ENCODE measurements at places on chromosomes 2 and 18.

DNA sequence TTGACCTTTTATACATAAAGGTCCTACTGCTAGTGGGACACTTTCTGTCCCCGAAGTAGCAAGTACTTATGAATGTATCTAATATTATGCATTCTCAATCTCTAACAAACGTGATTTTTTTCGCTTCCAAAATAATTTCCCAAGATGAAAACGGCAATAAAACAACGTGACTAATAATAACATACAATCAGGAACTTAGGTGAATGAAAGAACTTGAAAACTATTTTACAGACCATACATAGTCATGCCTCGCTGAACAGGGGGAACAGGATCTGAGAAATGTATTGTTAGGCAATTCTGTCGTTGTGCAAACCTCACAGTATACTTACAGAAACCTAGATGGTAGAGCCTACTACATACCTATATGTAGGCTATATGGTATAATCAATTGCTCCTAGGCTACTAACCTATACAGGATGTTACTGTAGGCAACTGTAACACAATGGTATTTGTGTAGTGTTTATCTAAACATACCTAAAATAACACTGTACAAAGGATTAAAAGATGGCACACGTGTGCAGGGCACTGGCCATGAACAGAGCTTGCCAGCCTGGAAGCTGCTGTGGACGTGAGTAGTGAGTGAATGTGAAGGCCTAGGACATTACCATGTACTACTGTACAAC lies 2.5 kb downstream of the RTN4 start:
- DNase-seq = peak; percentile 20

GRCh38 chr2:42593282-42593681 lies 24.9 kb downstream of the MTA3 start:
- DNase-seq = no peak

GRCh38 chr2:172926785-172927640 lies 148.6 kb upstream of the MAP3K20 start:
- DNase-seq = no peak

DNA sequence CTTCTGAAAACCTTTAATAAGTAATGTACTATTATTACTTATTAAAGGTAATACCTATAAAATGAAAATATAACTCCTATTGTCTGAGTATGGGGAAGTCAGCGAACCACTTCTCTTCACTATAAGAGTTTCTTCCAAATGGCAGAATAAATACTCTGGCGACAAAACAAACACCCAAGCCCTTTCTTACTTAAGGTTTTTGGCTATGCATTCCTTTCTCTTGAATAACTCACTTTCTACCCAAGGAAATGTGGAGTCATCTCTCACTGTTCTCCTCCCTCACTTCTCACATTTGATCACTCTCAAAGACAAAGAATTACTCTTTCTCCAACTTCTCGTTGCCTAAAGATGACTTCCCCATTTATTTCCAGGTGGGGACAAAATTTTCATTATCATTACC lies 816.8 kb upstream of the CRIM1 start:
- DNase-seq = no peak

DNA sequence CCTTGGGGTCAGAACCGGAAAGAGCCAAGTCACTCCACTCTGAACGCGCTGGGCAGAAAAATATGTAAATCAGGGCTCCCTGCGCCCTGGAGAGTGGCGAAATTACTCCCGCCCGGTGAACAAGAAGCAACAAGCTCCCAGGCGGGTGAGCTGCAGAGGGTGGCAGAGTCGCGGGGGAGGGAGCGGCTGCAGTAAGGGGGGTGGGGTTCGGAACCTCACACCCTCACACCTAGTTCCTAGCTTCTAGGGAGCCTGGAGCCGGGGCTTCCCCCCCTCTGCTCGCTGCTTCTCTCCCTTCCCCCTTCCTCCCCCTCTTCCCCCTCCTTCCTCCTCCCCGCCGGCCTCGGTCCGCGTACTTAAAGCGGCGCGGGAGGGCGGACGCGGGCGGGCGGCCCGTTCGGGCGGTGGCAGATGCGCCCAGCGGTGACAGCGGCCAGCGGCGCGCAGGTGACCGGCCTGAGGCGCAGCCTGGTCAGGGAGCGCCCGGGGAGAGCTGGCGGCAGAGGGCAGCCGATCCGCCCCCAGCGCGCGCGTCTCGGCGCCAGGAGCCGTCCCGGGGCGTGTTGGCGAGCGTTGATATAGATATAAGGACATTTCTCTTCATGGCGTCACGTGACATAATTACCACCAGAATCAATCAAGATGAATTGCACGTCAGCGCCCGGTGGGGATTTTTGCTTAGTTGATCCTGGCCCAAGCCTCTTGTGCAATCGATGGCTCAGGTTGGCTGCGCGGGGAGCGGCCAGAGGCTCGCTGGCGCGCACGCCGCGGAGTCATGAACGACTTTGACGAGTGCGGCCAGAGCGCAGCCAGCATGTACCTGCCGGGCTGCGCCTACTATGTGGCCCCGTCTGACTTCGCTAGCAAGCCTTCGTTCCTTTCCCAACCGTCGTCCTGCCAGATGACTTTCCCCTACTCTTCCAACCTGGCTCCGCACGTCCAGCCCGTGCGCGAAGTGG lies at the start of gene HOXD11:
Gene HOXD11, plus strand, starts transcription at position 700 of the 959 bp plus-strand sequence. Its CDS starts 76 bp downstream, at position 776.
- peak; percentile 43 for DNase-seq

GRCh38 chr18:73981796-73982195 lies 165.8 kb downstream of the FBXO15 start:
- no peak for DNase-seq
